ENCODE measurements at places on chromosomes 6 and 20.

DNA sequence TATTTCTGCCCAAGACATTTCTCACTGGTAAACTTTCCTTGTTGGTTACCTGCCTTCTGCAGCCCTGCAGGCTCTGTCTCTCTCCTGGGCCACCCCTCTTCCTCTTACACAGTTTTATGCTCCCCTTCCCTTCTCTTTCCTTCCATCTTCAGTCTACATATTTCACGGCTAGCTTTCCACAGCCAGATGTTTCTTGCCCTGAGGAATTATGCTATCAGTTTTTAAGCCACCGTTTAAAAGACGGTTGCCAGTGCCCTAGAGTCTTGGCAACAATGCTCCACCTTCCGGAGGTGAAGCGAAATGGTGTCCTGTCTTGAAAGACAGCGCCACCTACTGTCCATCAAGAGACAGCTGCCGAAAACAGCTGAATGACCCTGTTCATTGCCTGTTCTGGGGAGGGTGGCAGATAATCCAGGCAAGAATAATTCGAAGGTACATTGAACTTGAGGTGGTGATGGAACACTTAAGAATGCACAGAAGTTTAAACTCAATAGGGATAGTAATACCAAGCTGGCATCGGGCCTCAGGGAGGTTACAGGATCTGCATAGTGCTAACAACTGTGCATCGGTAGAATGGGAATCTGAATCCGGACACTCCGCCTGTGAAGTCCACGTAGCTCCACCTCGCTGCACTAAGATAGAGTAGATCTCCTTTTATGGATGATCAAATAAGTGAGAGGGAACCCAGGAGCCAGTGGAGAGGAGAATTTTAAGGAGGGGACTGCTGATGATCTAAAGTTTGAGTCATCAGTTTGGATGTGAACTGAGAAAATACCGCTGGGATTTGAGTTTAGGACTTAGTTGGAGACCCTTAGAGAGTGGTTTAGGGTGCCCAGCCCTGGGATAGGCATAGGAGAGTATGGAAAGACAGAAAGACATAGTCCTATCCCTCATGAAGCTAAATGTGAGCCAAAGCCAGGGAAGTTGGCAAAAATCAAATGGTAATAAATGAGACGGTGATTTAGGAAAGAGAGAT lies 4.8 kb upstream of the TRIM40 start:
- DNase-seq = peak; percentile 91

DNA sequence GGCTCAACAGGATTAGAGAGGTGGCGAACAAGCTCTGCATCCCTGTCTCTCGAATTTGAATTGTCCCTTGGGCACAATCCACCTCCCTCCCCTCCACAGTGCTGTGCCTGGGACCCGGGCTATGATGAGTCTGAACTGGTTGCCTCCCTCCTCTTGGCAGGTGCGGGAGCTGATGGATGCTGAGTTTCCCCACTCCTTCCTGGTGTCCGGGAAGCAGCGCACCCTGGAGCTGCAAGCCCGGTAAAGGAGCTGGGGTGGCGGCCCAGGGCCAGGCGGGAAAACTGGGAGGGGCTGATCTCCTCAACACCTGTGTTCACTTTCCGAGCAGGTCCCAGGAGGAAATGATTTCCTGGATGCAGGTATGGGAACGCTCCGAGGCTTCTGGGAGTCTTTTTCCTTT lies 14.9 kb downstream of the FGD2 start:
- DNase-seq = no peak

DNA sequence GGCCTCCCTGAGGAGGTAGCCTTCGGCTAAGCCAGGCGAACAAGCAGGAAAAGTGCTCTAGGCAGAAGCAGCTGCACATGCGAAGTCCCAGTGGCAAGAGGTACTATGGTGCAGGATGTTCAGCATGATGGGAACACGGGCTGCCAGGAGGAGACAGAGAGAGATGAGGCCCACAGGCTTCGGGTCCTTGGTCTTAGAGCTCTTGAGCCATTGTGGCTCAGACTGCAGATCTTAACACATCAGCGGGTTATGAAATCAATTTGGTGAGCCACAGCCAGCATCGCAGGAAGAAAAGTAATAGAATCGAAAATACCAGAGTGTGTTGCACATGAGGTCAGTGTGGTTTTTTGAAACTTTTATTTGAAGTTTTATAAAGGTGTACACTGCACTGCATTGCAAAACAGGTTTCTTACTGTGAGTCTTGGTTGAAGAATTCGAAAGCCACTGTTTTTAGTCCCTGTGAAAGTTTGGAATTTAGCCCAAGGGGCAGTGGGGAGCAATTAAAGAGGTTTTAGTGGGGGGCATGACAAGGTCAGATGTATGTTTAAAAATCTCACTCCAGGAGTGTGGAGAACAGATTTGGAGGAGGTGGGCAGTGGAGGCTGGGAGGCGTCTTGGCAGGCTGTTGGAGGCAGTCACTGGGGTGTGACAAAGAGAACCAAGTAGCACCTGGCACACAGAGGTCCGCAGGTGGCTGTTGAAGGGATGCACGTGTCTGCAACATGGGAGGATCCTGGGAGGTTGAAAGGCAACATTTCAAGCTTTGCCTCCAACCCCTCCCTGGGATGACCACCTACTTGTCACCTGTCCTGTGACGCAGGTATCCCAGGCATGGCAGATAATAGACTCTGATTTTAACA lies 69.3 kb downstream of the EYA2 start:
- peak; percentile 27 for DNase-seq

GRCh38 chr20:19121463-19121862 lies 91.0 kb upstream of the SLC24A3 start:
- no peak for DNase-seq

DNA sequence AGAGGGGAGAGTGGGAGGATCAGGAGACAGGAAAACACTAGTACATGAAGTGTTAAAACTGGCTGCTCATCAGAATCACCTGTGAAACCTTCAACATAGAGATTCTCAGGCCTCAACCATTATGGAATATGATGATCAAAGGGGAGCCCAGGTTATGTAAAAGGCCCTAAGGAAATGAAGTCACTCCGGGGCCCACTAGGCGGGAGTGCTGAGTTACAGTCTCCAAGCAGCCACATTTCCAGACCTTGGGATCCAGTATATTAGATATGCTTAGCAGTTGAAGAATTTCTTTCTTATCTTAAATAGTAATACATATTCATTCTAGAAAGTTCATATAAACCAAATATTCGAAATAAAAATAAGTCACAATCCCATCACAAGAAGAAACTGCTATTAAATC lies 476.3 kb downstream of the PRKN start:
- DNase-seq = no peak

- DNase-seq = peak; percentile 55
Observed at GRCh38 chr20:41408156-41408794, 41.7 kb upstream of the EMILIN3 start.

GRCh38 chr20:48571949-48572847 lies 255.6 kb downstream of the PREX1 start:
- DNase-seq = peak; percentile 22

GRCh38 chr6:162770136-162770535 lies 42.4 kb downstream of the PACRG start:
- DNase-seq = no peak

DNA sequence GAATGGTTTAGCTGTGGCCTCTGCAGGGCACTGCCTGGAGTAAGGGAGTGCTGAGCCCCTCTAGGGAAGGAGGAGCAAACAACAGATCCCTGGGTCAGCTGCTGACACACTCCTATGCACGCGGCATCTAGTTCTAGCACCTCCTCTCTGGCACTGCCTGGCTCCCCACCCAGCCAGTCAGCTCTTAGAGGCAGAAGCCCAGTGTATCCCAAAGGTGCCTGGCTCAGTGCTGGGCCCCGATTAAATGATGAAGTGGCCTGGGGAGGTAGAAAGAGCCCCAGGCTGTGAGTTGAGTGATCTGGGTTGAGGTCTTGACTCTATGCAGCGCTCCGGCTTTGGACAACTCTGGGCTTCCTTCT lies 7.6 kb upstream of the VEGFA start:
- no peak for DNase-seq

GRCh38 chr20:57369596-57369995 lies 18.5 kb downstream of the RAE1 start:
- DNase-seq = no peak

DNA sequence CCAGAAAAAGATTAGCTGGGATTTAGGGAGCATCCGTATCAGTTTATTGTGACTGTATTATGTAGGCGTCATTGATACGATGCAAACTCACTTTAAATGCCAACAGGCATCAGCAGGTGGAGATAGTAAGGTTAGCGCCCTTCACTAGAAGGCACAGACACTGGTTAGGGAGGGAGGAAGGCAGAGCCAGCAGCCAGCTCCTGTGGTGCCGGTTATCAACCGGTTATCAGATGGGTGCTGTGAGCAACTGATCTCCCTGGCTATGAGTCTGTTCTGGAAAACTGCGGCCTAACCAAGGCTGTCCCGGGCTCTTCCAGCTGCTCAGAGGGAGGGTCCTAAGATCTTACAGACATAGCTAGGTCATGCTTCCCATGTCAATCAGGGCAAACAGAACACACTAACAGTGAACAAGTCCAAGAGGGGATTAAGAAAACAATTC lies 47.5 kb upstream of the CD93 start:
- no peak for DNase-seq

- no peak for DNase-seq
Observed at GRCh38 chr6:159642995-159643394, 50.0 kb downstream of the SOD2 start.

DNA sequence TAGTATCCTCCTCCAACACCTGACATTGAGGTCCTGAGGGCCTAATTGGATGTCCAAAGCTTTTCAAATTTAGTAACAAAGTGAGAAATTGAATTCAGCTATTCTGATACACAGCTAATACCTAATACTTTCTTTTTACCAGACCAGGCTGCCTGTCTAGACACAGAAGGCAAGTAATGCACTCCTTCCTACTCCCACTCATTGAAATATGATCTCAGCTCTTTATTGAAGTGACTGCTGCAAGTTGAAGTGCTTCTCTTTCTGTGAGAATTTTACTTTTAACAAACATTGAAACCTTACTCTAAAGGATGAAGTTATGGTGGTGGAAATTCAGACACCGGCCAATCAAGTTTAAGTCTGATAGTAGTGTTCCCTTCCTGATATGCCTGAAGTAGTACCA lies 90.8 kb upstream of the OGFRL1 start:
- no peak for DNase-seq

GRCh38 chr6:89438248-89438647 lies 5.3 kb downstream of the ANKRD6 start:
- no peak for DNase-seq

GRCh38 chr6:101509536-101509935 lies 116.0 kb downstream of the GRIK2 start:
- no peak for DNase-seq

- peak; percentile 78 for DNase-seq
Observed at GRCh38 chr6:114432400-114432799, 89.6 kb upstream of the HS3ST5 start.

- no peak for DNase-seq
Observed at GRCh38 chr6:6674872-6675271, 86.4 kb downstream of the LY86 start.

- DNase-seq = no peak
Observed at GRCh38 chr20:41627001-41627495, 8.9 kb upstream of the CHD6 start.

GRCh38 chr6:168132531-168133167 lies 53.6 kb upstream of the FRMD1 start:
- peak; percentile 87 for DNase-seq

DNA sequence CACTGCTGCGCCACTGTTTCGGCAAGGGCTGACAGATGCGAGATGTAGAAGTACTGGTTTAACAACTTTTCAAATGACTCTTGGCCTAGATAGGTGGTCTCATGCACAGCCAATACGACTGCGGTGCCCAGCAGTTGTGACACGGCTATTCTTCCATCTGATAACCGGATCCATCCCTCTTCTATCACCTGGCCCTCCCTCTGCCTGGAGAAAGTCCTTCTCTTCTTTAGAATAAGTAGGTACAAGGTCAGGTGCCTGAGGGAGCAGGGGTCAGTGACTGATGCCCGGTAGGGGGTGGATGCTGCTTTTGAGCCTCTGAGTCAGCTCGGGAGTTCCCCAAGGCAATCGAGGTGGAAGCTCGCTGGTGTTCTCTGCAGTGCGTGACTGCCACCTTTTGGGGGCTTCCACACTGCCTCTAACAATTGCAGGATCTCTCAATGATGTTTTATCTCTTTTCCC lies 166.8 kb upstream of the GRIK2 start:
- DNase-seq = peak; percentile 4

GRCh38 chr6:105492706-105493673 lies 90.1 kb upstream of the PREP start:
- DNase-seq = no peak

DNA sequence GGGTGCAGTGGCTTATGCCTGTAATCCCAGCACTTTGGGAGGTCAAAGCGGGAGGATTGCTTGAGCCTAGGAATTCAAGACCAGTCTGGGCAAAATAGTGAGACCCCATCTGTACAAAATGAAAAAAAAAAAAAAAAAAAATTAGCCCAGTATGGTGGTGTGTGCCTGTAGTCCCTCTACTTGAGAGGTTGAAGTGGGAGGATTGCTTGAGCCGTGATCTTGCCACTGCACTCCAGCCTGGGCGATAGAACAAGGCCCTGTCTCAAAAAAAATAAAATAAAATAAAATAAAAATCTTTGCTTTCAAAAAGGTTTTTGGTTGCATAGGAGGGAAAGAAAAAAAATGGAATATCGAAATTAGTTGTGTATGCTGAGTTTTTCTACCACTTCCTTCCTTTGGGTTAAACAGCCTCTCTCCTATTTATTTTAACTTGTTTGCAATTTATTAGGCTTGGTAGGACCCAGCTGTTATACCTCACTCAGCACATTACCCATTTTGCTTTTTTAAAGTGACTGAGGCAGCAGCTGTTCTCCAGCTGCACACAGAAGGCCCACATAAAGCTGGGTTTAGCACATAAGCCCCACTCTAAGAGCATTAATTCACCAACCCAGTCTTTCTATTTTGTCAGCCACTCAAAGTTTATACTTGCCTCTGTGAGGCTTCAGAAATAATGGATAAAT lies 152.3 kb downstream of the ZFAND3 start:
- peak; percentile 50 for DNase-seq

- DNase-seq = no peak
Observed at GRCh38 chr6:11062083-11062482, 18.0 kb upstream of the ELOVL2 start.

DNA sequence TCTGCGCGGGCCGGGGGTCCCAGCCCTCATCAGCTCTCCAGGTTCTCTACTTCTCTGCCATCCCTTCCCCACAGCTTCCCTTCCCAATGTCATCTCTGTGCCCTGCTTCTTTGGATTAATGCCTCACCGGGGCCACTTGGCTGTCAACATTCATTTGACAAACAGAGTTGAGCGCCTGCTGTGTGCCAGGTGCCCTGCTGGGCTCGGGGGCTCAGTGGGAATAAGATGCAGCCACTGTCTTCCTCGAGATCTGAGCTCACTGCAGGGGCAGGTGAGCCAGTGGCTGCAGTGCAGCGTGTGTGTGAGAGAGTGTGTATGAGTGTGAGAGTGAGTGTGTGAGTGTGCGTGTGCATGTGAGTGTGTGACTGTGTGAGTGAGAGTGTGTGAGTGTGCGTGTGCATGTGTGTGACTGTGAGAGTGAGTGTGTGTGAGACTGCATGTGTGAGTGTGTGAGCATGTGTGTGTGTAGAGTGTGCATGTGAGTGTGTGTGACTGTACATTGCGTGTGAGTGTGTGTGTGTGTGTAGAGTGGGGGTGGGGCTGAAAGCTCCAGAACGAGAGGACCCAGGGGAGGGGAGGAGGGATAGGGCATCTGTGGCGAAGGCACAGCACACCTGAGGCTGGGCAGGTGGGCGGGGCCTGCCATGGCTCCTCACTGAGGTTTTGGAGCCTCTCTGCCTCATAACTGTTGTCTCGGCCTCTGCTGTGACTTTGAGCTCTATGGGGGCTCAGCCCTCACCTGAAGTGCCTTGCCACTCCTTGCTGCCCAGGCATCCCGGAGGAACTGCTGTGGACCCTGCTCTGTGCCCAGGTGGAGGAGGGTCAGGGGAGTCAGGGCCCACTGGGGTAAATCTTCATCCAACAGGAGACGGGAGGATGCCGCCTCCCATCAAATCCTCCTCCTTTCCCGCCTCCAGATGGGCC lies 36.5 kb upstream of the PHACTR3 start:
- no peak for DNase-seq

- no peak for DNase-seq
Observed at GRCh38 chr6:104522533-104522932, 337.2 kb downstream of the HACE1 start.
